ENCODE measurements at places on chromosomes 12 and 14.

DNA sequence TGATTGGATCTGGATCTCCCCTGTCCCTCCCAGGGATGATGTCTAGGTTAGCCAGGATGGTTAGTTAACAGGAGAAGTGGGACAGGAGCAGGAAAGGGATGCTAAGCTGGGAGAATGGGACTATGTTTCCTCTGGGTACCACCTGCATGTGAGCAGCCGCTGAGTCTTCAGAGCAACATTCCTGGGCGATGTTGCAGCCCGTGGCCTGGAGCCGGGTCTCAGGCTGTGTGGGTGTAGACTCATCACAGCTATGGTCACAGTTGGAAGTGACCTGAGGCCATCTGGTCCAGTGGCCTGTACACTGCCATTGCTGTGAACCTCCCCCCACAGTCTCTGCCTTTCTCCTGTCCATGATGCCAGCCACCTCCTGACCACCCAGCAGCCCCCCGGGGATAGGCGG, 422.6 kb downstream of the DPF3 start:
- DNase-seq: no peak

DNA sequence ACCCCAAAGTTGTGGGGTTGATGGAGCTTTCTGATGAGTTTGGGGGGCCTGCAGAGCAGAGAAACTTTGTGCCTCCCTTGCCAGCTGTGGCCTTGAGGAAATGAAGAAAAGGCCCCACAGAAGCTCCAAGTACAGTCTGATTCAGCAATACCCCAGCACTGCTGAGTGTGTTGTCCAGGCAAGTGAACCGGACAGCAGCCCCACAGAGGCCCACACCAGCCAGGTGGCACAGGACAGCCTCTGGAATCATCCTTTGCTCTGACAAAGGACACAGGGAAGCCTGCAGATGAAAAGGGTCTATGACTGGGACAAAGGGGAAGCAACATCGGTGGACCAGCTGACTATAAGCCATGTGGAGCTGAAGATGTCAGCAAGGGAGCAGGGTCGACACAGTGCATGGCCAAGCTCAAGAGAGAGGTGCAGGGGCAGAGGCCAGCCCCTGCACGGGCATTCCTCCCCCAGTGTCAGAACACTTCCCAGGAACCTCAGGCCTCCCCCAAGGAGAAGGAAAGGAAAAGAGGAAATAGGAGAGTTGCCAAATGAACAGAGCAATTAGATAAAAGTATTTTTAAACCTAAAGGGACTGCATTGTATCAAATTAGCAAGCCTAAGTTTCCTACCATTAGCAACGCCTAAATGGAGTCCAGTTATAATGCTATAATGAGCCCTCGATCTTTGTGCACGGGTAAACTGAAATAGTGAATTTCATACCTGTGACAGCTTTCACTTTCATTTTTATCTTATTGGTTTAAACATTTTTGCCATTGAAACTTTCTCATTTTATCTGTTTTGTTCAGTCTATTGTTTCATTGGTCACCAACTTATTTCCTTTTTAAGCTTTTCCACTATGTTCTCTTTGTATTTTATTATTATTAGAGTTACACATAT, 46.3 kb upstream of the PTGDR start:
- no peak for DNase-seq

GRCh38 chr14:103688906-103689902, 26.0 kb downstream of the XRCC3 start:
- no peak for DNase-seq

DNA sequence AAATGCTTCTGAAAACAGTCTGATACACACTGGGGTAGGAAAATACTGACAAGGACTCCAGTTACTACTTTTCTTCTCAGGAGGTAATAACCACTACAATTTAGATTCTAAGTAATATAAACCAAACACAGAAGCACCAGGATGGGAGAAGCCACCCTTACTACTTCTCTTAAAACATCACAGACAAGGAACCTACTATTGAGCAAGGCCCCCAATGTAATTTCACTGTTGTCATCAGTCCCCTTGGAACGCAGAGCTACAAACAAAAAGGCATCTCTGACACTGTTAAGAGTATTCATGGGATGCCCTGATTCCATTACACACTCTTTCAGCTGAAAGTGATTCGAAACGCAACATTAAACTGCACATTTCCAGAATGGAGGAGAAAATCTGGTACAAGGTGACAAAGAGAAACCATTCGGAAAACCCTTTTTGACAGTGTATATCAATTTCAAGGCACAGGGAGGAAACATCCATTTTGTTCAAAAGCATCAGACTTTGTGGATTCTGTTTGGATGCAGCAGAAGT, 185.9 kb downstream of the PPM1H start:
- DNase-seq: no peak

GRCh38 chr14:77301103-77301502, 19.6 kb downstream of the POMT2 start:
- peak; percentile 81 for DNase-seq

DNA sequence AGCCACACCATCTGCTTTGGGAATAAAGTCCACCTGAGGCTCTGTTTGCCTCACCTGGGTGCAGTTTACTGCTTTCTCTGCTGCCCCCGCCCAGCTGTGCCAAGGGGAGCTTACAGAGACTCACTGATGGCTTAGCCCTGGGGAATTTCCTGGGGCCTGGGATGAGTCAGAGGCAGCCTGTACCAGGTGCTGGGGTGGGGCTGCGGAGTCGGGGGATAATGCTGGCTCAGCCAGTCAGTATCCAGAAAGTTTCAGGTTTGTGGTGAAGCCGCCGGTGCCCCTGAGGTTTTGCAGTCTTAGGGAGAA, 22.3 kb downstream of the PLEKHG3 start:
- peak; percentile 97 for DNase-seq

DNA sequence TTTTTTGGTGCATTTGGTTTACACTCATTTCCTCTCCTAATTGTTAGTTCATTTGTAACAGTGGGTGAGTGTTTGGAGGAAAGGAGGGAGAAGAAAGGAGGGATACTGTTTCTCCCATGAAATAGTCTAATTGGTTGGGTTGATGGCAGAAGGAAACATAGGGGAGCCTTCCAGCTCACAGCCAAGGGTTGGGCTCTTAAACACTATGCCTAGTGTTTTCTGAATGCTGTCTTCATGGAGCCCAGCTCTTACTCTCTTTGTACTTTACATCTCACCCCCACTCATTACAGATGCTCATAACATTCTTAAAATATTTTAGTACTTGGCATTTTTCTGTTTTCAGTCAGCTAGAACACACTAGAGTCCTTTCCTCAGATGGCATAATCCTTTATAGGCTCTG, 38.2 kb downstream of the BAZ2A start:
- no peak for DNase-seq

- no peak for DNase-seq
Measured at GRCh38 chr12:131895640-131896079, 1.2 kb downstream of the ULK1 start.

GRCh38 chr12:1093166-1093751, 102.2 kb downstream of the ERC1 start:
- peak; percentile 59 for DNase-seq

- DNase-seq: peak; percentile 21
Measured at GRCh38 chr12:91577586-91578539, 395.2 kb upstream of the DCN start.

GRCh38 chr12:49367381-49368239, at the start of gene SPATS2:
Gene SPATS2, plus strand, starts transcription at chr12:49367462. Its CDS starts 93,551 bp downstream, at chr12:49461013.
- DNase-seq: no peak

DNA sequence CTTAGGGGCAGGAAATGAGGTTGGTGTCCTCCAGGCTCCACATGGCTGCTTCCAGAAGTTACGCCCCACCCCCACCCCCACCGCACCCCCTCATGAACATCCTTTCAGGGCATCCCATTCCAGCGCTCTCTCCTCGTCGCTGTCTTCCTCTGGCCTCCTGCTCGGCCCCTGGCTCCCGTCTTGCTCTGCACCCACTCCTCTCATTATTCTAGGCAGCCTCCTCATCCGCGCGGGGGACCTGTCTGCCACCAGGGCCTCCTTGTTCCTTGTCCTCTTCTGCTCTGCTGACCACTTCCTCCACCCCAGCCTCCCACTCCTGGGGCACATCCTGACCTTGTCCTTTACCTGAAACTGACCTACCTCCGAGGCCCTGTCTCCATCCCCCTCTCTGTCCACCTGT, 29.8 kb upstream of the PLEKHG6 start:
- no peak for DNase-seq

DNA sequence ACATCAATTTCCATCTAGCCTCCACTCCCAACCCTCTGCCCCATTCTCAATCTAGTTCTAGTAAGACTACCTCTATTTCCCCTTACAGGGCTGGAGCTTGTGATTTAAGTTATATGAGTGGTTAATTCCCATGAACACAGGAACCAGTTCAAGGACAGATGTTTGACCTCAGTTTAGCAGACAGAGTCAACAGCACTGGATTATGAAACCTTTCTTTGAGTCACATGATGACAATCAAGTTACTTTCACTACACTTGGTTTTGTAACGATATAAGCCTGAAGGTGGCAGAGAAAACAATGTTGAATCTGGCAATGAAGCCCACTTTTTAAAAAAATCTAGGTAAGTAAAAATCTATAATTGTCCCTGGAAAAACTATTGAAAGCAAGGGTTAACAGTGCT, 1646.2 kb upstream of the FLRT2 start:
- DNase-seq: no peak

GRCh38 chr14:44291366-44291915, 215.6 kb downstream of the FSCB start:
- DNase-seq: no peak

- no peak for DNase-seq
Measured at GRCh38 chr12:76641073-76641472, 81.5 kb upstream of the OSBPL8 start.

DNA sequence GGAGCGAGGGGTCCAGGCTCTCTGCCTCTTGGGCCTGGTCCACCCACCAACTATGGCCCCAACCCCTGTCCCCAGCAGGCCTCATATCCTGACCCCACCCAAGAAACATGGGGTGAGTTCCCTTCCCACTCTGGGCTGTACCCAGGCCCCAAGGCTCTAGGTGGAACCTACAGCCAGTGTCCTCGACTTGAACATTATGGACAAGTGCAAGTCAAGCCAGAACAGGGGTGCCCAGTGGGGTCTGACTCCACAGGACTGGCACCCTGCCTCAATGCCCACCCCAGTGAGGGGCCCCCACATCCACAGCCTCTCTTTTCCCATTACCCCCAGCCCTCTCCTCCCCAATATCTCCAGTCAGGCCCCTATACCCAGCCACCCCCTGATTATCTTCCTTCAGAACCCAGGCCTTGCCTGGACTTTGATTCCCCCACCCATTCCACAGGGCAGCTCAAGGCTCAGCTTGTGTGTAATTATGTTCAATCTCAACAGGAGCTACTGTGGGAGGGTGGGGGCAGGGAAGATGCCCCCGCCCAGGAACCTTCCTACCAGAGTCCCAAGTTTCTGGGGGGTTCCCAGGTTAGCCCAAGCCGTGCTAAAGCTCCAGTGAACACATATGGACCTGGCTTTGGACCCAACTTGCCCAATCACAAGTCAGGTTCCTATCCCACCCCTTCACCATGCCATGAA, 8.6 kb downstream of the ARHGAP9 start:
- no peak for DNase-seq

DNA sequence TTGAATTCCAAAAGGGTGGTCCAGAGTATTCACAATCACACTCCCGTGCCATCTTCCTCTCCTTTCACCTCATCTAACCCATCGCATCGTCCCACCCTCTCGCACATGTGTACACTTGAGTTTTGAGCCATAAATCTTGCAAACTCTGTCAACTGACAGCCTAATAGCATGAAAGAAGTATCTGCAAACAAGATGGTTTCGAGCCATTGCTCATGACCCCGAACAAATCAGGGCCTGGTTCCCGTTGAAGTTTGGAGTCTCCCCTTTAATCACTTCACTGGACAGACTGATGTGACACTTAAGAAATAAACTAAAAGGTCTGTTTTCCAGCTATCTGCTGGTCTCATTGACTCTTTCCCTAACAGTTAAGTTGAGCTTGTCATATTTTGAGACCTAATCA, 223.6 kb upstream of the SOX5 start:
- DNase-seq: no peak

DNA sequence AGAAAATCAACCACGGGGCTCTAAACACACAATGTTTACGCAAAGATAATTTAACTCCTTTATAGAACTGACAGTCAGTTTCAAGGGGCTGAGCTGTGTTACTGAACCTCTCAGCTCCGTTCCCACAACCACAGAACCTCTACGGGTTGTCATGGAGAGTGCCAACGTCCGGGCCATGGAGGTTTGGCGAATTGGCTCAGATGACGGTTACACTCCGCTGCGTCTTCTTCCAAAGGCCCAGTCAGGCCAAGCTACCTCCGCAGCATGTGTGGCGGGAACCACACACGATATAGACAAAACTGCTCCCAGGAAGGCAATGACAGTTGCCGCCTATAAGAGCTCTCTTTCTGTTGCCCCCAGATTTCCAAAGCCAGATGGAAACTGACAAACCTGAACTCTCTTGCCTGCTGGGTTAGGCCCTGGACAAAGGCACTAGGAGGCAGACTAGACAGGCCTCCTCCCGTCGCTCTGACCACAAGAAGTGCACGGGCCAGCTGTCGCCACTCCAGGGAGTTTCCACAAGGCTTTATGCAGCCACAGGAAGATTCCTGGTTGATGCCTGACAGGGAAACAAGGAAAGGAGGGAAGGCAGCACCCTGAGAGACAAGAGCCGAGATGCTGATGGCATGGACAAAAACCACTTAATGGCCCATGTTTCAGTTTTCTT, 30.3 kb downstream of the CCDC88C start:
- no peak for DNase-seq
